ENCODE measurements at places on chromosomes 16 and 17.
A peak's percentile ranks its signal among the peaks of the same experiment; 100 is the strongest.

DNA sequence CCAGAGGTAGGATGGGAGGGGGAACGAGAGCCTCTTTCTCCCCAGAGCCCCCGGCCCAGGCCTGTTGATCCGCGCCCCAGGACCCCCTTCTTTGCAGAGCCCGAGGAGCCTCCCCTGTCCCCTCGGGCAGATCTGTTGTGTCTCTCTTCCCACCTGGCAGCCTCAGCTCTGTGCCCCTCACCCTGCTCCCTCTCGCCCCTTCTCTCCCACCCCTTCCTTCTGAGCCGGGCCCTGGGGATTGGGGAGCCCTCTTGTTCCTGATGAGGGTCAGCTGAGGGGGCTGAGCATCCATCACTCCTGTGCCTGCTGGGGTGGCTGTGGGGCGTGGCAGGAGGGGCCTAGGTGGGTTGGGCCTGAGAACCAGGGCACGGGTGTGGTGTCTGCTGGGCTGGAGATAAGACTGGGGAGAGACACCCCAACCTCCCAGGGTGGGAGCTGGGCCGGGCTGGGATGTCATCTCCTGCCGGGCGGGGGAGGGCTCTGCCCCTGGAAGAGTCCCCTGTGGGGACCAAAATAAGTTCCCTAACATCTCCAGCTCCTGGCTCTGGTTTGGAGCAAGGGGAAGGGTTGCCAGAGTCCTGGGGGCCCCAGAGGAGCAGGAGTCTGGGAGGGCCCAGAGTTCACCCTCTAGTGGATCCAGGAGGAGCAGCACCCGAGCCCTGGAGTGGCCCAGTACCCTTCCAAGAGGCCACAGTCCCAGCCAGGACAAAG, 65.4 kb downstream of the MRC2 start:
- DNase-seq = no peak

DNA sequence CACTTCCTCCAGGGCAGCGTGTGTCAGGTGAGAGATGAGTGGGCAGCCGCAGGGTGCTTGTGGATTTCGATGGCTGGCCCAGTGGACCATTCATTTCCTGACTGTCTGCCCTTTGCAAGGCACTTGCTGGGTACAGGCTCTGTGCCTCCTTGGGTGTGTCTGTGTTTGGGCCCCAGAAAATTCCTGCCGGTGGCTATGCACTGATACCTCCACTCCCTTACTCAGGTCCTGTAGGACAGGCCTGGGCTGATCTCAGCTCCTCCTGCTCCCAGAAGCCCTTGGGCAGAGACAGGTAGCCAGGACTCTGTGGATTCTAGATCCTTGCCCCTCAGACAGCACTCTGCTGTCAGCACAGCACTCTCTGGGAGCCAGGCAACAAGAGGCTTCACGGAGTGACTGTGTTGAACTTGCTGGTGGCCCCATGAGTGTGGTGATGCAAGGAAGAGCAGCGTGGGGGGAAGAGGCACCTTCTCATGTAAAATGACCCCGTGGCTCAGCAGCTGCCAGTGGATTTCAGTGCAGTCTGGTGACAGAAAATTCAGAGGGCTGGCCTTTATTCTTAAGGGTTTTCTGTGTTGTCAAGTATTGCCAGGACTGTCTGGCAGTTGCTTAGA, 29.0 kb downstream of the PGS1 start:
- DNase-seq = no peak

GRCh38 chr16:13902677-13903076, 17.3 kb upstream of the ERCC4 start:
- no peak for DNase-seq

DNA sequence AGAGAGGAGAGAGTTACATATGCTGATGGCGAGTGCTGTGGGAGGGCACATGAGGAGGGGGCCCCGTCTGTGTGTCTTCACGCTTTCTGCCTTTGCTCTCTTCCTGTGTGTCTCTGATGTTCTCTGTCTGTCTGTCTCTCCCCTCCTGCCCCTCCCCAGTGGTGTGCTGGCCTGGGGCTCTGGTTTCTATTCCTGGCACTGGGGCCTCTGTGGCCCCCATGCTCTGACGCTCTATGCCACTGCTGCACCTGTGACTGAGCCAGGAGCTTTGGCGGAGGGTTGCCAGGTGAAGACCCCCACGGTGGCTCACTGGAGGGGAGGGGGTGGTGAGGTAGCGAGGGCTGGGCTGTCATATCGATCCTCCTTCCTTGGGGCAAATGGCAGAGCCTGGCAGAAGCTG, 24.6 kb upstream of the BRD7 start:
- DNase-seq = no peak

GRCh38 chr16:78770353-78771091, 671.1 kb downstream of the WWOX start:
- peak; percentile 26 for DNase-seq

DNA sequence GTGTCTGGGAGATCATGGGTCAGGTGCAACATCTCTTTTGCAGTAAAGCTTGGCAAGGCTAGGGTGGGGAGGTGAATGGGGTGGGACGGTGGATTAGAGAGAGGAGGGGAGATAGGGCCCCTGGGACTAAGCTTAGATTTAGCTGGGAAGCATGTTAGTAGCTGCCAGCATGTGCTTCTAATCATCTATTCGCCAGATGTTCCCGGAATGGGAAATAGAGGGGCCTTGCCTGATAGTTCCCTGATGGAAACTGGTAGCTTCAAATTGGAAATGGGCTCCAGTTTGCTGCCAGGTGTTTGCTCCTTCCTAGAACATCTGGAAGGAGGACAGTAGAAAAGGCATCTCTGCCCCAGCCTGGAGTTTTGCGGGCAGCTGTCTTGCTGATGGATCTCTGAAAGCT, 176.1 kb downstream of the CCDC182 start:
- DNase-seq = no peak

GRCh38 chr16:84085773-84086172, 31.0 kb downstream of the MBTPS1 start:
- DNase-seq = no peak
